ENCODE measurements at places on chromosomes 1 and 21.

DNA sequence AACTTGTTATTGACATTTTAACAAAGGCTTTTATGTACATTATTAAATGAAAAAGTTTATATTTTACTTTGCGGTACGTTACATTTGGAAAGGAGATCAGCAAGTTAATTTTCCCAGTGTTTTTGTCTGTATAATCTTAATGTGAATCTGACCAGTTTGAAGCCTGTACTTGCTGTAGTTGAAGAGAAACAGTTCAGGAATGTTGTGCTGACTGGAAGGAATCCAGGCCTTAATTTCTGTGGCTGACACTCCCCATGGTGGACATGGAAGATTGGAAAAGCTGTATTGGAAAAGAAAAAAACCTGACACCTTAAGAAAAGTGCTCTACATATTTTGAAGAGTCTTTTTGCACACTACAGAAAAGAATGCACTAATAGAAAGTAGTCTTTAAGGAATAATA, 15.5 kb downstream of the LEPR start:
- DNase-seq: no peak

DNA sequence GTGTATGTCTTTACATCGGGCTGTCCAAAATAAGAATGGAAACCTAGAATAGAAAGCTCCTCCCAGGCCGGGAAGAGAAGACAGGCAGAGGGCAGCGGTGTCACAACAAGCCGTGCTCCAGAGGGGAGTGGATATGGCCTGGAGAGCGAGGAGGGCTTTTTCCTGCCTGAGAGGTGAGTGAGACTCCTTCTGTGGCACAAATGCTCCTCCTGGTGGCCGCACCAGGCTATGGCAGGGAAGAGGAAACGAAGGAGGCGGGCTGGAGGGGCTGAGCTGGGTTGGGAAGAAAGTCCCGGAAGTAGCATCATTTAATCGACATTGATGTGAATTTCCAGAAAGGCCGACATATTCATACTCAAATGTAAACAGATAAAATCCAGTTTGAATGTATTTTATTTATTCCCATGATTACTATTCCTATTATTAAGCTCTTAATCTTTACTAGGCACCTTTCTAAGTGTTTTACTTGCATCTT, 54.7 kb downstream of the MEF2D start:
- DNase-seq: peak; percentile 81

- DNase-seq: no peak
These were observed 9.6 kb downstream of the PARS2 start for GRCh38 chr1:54754486-54755285.

DNA sequence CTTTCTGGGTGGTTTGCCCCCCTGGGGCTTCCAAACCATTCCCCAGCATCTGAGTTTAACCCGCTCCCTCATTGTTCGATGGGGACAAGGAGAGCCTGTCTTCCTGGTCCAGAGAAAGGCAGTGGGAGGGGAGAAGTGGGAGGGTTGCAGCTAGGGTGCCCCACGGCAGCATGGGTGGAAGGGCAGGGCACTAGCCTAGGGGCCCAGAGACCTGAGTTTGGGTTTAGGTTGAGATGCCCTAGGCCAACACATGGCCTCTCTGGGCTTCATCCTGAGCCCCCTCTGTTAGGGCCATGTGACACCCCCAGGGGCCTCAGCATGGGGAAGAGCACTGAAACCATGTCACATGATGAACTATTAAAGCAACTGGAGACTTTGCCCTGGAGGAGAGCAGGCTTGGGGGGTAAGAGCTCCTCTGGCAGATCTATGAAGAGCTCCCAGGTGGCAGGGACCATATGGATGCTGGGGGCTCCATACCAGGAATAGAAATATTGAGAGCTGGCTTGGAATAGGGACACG, 9.7 kb upstream of the RUNX3 start:
- no peak for DNase-seq

DNA sequence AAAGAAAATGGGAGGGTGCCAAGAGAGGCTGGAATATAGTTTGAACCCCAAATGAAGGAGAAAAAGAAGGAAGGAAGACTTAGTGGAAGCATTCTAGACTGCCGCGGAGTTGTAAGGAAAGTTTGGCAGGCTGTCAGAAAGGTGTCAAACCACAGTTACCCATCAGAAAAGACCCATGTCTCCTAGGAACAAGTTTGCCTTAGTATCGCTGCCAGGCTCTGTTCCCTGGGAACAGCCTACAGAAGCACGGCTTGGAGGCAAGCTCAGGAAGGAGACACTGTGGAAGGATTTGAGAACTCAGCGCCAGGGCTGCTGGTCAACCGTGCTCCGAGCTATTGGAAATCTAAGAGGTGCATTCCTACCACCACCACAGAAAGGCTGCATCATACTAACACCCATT, 197.4 kb downstream of the RRAGC start:
- no peak for DNase-seq

GRCh38 chr1:201022820-201023516, 546 bp downstream of the KIF21B start:
- peak; percentile 67 for DNase-seq

DNA sequence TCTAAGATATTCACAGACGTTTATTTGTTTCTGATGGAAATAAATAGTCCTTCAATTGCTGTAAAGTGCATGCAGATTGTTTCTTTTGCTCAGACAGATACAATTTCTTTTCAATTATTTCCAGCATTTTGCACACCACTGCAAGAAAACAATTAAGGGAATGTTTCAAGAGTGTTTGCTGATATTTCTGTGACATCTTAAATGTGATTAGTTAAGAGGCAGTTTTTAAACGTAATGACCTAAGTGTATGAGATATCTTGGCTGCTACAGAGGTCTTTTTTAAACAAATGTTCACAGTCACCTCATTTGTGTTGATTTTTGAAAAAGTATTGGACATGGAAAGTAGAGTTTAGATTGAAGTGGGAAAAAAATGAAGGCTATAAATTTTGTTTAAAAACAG, 262.3 kb upstream of the BRINP3 start:
- DNase-seq: no peak

DNA sequence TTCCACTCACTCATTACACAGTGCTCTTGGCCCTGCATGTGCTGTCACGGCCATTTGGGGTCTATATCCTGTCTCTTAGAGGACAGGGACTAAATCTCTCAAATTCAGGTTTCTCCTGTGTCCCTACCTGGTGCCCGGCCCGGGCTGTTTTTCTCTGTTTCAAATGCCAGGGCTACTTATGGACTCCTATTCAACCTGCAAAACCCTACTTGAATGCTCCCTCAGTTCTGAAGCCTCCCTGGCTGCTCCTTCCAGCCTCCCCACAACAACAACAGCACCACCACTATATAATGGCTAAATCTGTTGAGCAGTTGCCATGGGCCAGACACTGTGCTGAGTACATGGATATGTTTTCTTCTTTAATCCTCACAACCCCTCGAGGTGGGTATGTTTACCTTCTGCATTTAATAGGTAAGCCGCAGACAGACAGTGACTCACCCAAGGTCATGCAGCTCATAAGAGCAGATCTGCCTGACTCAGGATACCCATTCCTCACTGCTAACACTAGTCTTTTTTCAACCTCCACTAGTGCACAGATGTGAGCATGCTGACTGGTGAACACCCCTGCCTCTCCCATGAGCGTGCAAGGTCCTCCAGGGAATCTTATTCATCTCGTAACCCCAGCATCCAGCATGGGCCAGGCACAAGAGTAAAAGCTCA, 29.9 kb downstream of the DHRS3 start:
- no peak for DNase-seq

DNA sequence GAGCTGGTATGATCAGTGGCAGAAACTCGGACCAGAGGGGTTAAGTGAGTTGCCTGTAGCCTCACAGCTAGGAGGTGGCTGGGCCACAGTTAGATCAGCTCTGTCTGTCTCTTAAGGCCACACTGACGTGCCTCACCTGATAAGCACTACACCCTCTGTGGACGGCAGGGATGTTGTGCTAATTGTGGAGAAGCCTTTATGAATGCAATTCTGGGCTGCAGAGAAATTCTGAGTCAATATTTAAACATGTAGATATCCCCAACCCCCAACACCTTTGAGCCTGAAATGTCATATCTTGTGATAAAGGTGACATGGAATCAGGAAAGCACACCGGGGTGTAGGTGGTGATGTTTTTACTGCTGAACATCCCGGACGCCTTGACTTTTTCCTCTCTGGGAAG, 88.3 kb downstream of the KCNJ6 start:
- no peak for DNase-seq

GRCh38 chr1:93869653-93870052, 9.4 kb downstream of the DNTTIP2 start:
- no peak for DNase-seq

- peak; percentile 37 for DNase-seq
These were observed 1.1 kb upstream of the CD244 start for GRCh38 chr1:160863774-160864131.

- no peak for DNase-seq
These were observed 1.7 kb downstream of the AZIN2 start for GRCh38 chr1:33082575-33083108.

DNA sequence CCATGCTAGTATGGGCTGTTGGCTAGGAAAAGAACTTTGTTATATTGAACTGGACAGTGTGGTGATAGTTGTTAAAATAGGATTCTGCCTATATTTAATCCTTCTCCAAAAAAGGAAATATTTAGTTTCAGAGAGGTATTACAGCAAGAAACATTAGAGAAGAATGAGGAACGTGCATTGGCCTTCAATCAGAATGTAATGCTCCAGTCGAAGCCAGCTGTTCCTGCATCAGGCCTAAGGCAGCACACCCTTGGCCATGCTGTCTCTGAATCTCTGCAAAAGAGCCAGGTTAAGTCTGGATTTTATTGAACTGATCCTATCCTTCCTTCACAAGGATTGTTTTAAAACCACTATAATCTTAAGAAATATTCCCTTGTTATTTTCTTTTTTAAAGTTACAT, 35.3 kb upstream of the RALGPS2 start:
- DNase-seq: peak; percentile 33

DNA sequence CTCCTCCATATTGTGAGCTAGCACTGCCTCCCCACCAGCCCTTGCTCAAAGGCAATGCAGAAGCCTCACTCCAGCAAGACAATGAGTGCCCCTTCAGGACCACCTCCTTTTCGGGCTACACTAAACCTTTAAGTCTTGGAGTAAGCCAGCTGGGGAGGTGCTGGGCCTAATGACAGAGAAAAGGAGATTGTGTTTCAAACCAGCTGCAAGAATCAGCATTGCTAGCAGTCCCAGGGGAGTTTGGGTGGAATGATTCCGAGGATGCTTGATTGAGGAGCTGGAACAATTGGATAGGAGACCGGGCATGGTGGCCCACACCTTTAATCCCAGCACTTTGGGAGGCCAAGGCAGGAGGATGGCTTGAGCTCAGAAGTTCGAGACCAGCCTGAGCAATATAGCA, 54.1 kb upstream of the GPR37L1 start:
- DNase-seq: no peak

- no peak for DNase-seq
These were observed 17.5 kb downstream of the PIGP start for GRCh38 chr21:37055271-37055855.

DNA sequence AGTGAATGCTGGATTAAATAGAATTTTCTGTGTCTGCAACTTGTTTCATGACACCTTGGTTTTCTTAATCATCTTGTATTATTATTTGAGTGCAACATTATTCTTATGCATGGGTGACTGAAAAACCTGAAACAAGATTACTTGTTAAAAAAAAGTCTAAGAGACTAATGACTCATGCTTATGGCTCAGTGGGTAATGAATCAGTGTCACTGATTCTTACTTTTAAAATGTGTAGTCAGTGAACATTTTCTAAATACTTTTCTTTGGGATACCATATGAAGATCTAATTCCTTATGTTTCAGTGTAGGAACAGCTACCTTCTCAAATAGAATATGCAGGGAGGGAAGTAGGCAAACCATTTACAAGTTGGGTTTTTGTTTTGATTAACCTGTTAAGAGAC, 65.5 kb downstream of the PRKAA2 start:
- DNase-seq: no peak

DNA sequence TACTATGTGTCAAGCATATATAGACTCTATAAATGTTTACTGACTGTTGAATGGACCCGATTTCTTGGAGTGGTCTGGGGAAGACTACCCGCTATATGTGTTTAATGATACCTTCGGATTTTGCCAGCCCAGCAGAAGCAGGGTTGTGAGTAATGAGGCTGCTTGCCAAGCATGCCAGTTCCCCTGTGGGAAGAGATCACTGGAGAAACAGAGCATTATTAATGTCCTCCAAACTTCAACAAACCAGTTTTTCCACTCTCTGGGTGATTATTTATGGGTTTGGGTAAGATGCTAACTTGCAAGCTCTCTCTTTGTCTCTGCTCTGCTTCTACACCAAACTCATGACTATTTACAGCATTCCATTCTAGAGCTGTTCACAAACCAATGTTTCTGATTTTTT, 25.1 kb upstream of the PHGDH start:
- DNase-seq: no peak

DNA sequence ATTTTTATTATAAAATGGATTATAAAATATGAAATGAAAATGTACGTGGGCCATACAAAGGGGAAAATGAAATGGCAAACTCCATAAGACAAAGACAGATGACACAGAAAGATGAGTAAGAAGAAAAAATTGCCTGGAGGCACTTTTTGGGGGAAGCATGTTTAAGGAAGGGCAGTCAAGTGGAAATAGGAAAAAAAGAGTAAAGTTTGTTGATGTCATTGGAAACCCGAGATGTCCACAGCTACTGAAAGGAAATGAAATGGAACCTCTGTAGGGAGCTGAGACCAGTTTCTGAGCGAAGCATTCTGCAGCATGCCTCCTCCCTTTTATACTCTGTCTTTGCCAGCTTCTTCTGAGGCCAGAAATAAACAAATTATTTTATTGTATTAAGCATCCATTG, 203.4 kb upstream of the UBE2U start:
- no peak for DNase-seq

GRCh38 chr1:65412984-65413375, 7.5 kb upstream of the LEPR start:
- no peak for DNase-seq

DNA sequence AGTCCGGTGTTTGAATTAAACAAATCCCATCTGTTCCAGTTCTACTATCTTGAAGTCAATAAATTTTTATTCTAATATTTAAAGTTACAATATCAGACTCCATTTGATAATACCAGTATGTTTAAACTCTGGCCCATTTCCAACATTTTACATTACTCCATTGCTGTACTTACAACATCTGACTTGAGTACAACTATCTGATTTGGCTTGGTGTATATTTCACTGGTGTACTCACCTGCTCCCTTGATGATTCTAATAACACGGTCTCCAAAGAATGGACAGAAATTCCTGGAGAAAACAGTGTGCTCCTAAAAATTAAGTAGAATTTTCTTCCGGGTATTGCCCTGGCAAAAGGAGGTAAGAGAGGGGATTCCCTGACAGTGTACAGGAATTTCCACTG, 680.5 kb upstream of the ADAMTS5 start:
- no peak for DNase-seq

All from suppressor macrophage (primary cell).